ENCODE measurements at places on chromosomes 5 and 9.

- DNase-seq, result no peak
These were observed 2.3 kb downstream of the ADRB2 start for GRCh38 chr5:148828511-148829247.

DNA sequence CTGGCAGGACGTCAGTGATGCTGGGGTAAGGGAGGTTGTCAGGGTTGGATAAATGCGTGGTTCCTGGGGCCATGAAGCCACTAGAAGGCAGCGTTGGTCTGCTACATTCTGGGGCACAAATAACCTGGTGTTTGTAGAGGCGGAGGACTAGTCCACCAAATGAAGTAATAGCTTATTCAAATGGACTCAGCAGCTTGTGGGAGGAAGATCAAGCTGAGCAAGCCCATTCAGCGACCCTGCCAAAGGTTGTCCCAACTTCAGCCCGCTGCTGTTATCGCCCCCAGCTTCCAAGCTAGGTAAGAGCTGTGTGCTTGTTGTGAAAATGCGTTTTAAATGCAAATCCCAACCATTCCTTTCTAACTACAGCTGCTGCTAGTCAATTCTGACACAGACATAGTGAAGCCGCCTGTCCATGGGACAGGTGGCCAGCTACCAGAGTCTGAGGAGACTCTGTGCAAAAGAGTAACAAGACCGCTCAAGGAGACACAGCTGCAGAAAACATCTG is 7.6 kb upstream of the FAM240B start:
- DNase-seq, result peak; percentile 3

DNA sequence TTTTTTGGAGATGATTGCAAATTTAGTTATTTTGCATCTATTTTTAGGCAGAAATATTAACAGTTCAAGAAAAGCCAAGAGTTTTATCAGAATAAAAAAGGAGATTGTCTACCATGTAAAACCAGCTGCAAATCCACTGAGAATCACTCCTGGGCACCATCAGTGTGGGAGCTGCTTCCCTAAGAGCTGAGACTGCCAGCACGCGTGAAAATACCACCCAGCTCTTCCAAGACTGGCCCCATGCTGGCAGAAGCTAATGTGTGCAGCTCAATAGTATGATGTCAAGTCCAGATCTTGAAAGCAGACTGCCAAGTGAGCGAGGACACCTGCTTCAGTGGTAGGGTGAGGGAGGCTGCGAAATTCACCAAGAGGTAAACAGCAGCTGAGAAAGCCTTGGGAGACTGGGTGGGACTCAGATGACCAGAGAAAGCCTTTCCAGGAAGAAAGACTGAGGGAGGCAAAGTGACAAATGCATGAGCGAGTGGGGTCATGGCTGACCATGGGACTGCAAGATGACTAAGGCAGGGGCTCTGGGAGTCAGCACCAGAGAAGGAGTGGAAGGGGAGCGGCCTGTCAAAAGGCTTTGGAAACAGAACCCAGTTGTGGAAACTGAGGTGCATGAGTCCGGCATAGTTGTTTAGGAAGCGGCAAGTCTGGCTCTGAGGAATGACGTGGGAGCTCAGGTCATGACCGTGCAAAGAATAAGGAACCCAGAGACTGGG is 200.9 kb downstream of the GADD45G start:
- no peak for DNase-seq

GRCh38 chr5:144121577-144121976 is 48.9 kb downstream of the YIPF5 start:
- DNase-seq, result no peak

- peak; percentile 44 for DNase-seq
These were observed 43.1 kb downstream of the NACC2 start for GRCh38 chr9:136051837-136052471.

- DNase-seq, result peak; percentile 37
These were observed 103.4 kb upstream of the GNA14 start for GRCh38 chr9:77751341-77752091.

- DNase-seq, result no peak
These were observed 3.0 kb upstream of the ITGA1 start for GRCh38 chr5:52784737-52785136.

DNA sequence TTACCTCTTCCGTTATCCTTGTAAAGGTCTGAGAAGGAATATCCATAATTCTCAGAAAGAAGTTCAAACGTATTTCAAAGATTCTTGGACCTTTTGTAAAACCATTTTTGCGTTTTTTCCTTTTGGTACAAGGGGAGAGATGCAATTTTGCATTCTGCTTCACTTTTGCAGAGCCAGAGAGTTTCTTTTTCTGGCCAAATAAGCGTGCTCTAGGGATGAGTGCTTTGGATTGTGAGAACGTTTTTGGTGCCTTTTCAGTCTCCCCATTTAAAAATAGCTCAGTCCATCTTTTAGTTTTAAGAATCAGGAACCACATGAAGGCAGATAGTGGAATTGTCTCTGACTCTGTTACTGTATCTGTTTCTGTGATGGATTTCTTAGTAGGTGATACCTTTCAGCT is 1.5 kb downstream of the ARHGAP26 start:
- no peak for DNase-seq

DNA sequence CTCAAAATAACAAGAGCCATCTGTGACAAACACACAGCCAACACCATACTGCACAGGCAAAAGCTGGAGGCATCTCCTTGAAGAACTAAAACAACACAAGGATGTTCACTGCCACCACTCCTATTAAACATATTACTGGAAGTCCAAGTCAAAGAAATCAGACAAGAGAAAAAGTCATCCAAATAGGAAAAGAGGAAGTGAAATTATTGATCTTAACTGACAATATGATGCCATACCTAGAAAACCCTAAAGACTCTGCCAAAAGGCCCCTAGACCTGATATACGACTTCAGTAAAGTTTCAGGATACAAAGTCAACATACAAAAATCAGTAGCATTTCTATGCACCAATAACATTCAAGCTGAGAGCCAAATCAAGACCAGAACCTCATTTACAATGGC is 30.0 kb upstream of the MACIR start:
- DNase-seq, result no peak

GRCh38 chr9:69671311-69671878 is 776 bp downstream of the APBA1 start:
- DNase-seq, result no peak

- DNase-seq, result no peak
These were observed 474.0 kb downstream of the CCDC171 start for GRCh38 chr9:16026886-16027285.

DNA sequence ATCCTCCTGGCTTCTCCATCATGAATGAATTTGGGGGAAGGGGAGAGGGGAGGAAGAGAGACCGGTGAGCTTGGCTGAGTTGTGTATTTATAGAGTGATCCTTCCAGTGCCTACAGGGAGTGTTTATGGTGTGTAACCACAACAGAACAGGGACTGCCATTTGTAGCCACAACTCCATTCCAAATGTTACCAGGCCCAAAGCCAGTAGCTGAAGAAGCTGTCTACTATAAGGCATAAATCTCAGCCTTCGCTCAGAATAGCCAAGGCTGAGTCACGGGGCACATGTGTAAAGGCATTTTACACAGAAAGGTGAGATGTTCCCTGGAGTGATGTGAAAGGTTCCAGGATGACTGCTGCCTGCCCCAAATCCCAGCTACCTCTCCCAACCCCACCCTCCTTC is 2.5 kb downstream of the TMEM252 start:
- DNase-seq, result no peak

DNA sequence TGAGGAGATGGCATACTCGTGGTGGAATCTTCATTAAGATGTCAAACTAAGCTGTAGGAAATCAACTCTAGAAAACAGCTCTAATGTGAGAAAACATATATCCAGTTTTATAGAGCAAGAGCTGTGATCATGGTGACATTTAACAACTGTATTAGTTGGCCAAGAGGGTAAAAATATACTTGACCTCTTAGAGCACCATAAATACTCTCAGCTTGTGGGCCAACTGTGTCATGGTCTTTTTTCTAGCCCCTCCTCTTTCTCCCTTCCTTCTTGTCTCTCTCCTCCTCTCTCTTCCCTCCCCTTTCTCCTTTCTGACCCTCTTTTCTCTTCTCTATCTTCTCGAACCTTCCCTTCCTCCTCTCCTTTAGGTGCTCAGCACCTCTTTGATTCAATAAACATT is 54.7 kb downstream of the TMC1 start:
- no peak for DNase-seq

GRCh38 chr9:112349008-112349333 is 15.6 kb upstream of the PTBP3 start:
- no peak for DNase-seq

GRCh38 chr5:132032196-132032595 is 20.7 kb upstream of the ACSL6 start:
- no peak for DNase-seq

DNA sequence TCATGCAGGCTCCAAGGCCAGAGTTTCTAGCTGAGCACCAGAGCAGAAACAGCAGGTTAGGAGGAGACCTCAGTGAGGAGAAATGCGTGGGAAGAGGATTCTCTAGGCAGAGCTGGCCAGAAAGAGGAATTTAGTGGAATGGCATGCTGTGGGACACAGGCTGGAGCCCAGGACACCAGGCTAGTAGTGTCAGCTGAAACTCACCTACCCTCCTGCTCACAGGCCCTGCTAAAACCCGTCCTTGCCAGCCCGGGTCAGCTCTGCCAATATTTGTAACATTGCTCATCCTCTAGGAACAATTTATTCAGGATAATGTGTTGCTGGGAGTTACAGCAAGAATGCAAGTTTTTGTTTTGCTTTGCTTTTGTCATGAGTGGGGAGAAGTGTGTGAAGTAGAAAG is 40.2 kb upstream of the AGXT2 start:
- DNase-seq, result no peak

DNA sequence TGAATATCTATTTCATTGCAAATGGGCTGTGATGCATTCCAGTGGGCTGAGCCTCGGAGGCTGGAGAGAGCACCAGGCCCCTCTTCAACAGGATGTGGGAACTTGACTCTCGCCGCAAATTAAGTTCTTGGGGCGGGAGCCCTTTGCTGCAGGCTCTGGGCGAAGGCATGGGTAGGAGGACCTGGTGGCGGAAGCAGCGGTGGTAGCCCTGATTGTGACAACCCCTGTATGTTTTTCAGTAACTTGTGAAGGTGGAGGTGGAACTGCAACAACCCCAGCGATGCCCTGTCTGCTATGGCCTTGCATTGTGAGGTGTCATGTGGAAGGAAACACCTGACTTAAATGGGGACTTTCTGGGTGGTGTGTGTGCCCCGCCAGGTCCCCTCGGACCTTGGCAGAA is 9.4 kb downstream of the FYB1 start:
- peak; percentile 91 for DNase-seq

DNA sequence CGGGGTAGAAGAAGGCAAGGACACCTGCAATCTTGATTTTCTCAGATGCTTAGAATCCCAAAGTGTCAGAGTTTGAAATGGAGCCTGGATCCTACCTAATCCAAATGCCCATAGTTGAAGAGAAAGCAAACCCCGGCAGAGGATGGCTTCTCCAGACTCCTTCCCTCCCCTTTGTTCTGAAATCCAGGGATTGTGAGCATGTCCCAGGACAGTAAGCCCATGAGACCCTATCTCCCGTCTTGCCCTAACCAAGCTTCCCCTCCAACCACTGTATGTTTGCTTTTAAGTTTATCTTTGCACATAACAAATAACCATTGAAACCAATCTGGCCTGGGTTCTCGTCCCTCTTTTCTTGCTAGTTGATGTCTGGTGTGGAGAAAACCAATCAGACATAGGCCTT is 78.3 kb upstream of the NIPAL4 start:
- no peak for DNase-seq

GRCh38 chr9:113173341-113173740 is 22.5 kb downstream of the SLC31A2 start:
- DNase-seq, result no peak

GRCh38 chr5:109656829-109657228 is 32.9 kb upstream of the MAN2A1 start:
- DNase-seq, result peak; percentile 52

DNA sequence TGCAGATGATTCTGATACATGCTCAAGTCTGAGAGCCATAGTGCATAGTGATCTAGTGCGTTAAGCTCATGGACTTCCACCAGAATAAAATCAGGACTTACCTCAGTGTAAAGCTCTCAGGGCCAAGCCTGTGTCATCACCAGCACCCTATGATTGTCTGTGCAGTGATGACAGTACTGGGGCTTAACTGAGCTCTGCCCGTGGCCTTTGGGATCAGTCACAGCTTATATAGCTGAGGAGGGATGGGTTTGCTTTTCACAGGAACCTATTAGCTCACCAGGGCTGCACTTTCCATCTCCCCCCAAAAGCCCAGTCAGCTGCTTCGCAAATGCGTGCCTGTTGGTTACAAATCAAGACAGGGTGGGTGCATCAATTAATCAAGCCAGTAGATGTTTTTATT is 246.9 kb downstream of the NR3C1 start:
- DNase-seq, result no peak

- DNase-seq, result no peak
These were observed 97.2 kb downstream of the SPOCK1 start for GRCh38 chr5:137401946-137402345.

- DNase-seq, result no peak
These were observed 515.2 kb downstream of the ZNF608 start for GRCh38 chr5:124231230-124231629.

DNA sequence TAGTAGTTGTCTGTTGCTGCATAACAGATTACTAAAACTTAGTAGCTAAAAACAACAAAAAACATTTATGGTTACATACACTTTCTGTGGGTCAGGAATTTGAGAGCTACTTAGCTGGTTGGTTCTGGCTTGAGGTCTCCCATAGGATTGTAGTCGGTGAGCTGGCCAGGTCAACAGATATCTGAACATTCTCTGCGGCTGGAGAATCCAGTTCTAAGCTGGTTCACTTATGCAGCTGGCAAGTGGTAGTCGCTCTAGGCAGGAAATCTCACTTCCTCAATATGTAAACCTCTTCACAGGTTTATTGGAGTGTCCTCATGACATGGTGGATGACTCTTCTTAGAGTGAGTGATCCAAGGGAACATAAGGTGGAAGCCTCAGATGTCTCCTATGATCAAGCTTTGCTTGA is 65.7 kb upstream of the TNFAIP8 start:
- peak; percentile 26 for DNase-seq

- DNase-seq, result no peak
These were observed 132.4 kb upstream of the OTULINL start for GRCh38 chr5:14449052-14449661.

DNA sequence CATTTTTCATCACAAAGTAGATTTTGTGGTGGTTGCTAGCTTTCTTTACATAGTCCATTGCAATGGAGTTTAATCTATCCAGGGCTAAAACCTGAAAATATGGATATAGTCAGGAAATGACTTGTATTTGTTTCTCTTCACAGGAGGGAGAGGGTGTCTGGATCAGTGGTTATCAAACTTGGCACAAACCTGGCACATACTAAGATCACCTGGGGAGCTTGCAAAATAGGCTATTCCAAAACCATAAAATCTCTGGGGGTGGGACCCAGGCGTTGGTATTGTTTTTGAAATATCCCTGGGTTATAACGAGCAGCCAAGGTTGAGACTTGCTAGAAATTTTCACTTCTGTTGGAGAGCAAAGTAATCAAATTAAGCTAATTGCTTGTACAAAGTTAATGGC is 179.9 kb downstream of the PCSK1 start:
- no peak for DNase-seq

All from activated CD8-positive, alpha-beta T cell treated with anti-CD3 and anti-CD28 coated beads for 36 hours (primary cell).